Stimulated activated CD8-positive, alpha-beta memory T cell treated with anti-CD3 and anti-CD28 coated beads, Interleukin-12 subunit alpha, Interleukin-12 subunit beta, amount 100 ng/mL, for 1 hour (primary cell): ENCODE measurements at places on chromosomes 2 and 18.

DNA sequence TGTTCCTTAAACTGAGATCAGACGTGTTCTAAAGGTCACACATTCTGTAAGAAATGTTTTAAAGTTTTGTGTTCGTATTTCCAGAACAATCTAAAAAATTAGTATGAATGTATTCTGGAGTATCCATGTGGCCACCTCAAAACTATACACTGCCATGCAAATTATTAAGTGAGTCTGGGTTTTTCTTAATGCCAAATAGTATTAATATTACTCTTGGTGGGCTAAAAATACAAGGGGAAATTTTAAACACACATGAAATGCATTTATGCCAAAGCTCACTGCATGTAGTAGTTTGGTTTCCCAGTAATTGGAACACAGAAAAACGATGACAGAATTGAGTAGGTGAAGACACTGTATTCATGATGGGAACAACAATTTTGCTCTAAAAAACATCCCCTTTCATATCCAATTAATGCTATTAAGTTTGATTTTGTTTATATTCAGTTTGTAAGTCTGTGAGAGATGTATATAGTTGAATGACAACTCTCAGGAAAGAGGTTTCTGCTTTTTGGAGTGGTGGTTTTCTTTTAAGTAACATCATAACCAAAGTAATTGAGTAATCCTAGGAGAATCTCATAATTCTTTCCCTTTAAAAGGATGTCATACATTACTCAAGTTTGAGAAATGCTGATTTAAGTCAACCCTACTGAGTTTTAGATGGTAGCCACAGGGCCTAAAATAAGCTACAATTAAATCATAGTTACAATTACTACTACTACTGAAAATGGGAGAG lies 75.7 kb upstream of the CDCA7 start:
- DNase-seq = no peak

DNA sequence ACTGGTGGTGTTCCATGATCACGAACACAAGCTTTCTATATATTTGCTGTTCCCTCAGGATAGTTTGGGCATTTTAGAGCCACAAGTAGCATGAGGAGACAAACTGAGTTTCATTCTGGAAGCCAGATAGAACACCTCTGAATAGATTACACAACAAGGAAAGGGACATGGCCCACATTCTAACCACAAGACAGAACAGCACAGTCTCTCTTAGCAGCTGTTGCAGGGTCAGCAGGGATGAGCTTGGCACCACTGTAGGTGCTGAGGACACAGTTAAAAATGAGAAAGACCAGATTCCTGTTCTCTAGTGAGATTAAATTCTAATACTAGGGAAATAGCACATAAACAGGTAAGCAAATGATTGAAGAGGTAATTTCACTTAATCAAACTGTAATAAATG lies 235.3 kb downstream of the ZNF407 start:
- DNase-seq = no peak

DNA sequence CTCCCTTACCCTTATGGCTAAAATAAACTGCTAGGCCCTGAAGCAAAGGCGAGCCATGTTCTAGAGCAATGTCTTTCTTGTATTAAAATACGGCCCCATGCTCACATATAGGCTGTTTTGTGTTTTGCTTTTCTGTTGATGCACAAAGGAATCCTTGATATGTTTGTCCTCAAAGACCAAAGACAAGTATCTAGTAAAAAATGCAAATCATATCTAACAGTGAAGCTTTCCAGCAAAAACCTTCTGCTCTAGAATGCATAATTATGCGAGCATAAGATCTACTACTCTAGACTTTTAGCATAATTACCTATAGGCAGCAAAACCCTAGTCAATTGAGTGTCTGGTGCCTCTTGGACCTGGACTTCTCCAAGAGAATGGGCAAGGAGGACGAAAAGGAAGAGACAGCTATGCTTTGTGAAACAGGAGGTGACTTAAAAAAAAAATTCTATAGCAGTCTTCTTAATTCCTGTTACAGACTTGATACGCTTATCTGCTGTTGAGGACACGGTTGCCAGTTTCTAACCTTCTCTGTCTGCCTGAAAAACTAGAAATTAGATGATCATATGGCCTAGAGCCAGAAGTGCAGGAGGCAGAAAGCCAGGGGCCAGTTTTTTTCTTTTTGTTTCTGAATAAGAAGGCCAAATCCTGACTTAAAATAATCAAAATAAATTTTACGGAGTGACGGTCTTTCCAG lies 1.5 kb upstream of the AMMECR1L start:
- DNase-seq = no peak

DNA sequence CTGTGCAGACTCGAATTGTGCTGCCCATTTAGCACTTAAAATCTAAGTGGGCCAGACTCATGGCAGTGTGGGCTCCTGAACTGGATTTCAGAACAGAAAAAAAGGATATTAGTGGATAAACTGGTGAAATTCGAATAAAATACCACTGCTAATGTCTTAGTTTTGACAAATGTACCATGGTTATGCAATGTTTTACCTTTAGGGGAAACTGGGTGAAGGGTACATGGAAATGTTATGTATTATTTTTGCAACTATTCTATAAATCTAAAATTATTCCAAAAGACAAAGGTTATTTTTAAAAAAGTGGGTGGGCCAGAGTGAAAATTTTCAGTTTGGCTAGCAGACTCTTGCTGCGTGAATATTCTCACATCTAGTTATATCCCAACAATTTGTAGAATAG lies 260.6 kb upstream of the CCDC68 start:
- no peak for DNase-seq

- DNase-seq = no peak
These were observed 208.9 kb downstream of the MIB1 start for GRCh38 chr18:21949326-21950015.

GRCh38 chr2:141711627-141712026 lies 419.2 kb downstream of the LRP1B start:
- DNase-seq = no peak

GRCh38 chr2:203072371-203072770 lies 57.7 kb downstream of the NBEAL1 start:
- no peak for DNase-seq

GRCh38 chr2:70133127-70133452 lies 45.8 kb downstream of the PCBP1 start:
- DNase-seq = no peak

DNA sequence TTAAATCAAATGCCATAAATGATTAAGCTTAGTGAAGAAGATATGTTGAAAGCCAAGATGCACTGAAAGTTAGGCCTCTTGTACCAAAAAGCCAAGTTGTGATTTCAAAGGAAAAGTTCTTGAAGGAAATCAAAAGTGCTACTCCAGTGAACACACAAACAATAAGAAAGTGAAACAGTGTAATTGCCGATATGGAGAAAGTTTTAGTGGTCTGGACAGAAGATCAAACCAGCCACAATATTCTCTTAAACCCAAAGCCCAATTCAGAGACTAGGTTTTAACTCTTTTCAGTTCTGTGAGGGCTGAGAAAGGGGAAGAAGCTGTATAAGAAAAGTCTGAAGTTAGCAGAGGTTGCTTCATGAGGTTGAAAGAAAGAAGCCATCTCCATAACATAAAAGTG lies 101.8 kb upstream of the RPE start:
- DNase-seq = no peak

DNA sequence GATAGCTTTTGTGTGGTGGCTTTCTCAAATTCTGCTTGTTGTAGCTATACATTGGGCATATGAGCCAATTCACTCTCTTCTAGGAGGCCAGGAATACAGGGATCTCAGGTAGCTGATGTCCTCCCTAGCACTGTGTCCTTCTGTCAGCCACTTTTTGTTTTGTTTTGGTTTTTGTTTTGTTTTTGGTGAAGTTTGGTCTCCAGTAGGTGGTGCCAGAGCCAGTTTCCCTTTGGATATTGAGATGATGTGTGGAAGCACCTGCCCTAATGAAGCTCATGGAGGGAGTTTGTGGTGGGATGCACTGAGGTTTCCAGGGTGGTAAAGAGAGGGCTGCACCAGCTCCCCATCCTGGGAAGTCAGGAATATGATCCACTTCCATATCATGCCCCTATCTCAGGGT lies 100.5 kb upstream of the VWC2L start:
- DNase-seq = no peak

- no peak for DNase-seq
These were observed 9.0 kb upstream of the EFR3B start for GRCh38 chr2:25032901-25033300.

GRCh38 chr2:37357530-37357929 lies 13.1 kb downstream of the QPCT start:
- no peak for DNase-seq

DNA sequence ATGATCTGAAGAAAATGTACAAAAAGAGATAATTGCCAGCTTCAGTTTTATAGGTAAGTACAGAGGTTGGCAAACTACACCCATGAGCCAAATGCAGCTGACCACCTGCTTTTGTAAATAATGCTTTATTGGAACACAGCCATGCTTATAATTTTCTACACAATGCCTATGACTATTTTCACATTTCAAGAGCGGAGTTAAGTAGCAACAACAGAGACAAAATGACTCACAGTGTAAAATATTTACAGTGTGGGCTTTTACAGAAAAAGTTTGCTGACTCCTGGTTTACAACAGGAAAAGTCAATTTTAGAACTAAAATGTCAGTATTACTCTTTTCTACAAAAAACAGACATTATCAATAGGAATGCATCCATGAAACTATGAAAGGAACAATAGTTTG lies 26.0 kb downstream of the CWC22 start:
- DNase-seq = no peak

DNA sequence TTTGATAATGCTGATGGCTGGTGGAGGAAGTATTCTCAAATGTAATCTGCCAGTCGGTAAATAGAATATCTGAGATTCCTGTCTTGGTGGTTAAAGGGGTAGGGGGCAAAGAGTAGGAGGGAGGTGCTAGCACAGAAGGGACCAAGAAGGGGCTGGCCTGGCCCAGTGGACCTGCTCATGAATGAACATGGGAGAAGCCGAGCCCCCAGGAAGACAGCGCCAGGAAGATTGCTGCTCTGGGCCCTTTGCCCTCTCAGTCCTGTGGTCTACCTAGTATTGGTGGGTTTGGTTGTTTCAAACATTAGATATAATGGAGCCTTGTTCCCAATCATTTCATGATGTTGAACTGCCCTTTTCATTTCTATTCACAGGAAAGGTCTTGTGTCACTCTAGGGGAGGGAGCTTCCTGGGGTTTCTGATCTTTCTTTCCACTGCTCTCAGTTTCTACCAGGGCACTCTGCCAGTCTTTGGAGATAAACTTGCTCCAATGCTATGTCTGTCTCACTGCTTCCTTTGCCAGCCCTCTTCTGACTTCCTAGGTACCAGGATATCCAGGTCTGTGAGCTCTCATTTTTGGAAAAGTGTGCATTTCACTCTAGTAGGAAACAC lies 5.3 kb upstream of the MOCOS start:
- no peak for DNase-seq

DNA sequence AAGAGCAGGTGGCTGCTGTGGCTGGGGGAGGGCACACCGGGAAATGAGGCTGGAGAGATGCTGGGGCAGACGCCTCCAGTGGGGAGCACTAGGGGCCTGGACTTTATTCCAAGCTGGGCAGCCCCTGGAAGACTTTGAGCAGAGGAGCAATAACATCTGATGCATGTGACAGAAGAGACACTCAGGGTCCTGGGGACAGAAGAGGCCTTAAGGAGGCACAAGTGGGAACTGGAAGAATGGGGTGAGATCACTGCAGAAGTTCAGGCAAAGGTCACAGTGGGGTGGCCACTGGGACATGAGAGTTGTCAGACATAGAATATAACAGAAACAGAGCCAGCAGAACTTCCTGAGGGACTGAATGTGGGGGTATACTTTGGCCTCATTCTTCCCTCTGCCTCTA lies 24.0 kb downstream of the TGFA start:
- no peak for DNase-seq

DNA sequence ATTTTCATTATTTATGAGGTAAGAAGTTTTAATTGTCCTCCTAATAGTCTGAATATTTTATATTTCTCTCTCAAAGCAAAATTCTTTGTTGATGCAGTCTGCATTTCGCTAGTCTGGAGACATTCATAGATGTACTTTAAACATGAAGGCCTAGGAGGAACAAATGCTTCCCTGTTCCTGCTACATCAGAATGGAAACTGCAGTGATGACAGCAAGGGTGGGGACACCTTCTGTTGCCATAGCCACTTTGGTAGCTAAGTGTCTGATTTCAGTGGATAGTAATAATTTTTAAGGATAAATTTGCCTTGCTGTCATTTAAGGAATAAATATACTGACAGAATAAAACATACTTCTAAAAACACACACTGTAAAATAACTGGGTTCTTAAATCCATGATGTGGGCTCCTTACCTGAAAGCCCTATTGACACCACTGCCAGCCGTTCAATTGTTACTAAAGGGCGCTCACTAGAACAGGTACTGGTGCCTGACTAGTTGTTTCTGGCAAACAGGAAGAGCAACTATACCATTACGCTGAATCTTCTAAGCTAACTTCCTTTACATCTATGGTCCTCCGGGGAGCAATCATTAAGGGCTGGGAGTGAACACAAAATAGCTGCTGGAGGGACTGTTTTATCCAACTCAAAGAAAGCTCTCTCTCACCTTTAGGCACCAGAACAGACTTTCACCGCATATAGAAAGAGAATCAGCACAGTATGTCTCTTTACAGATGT lies 88.2 kb downstream of the TMEM131 start:
- no peak for DNase-seq

DNA sequence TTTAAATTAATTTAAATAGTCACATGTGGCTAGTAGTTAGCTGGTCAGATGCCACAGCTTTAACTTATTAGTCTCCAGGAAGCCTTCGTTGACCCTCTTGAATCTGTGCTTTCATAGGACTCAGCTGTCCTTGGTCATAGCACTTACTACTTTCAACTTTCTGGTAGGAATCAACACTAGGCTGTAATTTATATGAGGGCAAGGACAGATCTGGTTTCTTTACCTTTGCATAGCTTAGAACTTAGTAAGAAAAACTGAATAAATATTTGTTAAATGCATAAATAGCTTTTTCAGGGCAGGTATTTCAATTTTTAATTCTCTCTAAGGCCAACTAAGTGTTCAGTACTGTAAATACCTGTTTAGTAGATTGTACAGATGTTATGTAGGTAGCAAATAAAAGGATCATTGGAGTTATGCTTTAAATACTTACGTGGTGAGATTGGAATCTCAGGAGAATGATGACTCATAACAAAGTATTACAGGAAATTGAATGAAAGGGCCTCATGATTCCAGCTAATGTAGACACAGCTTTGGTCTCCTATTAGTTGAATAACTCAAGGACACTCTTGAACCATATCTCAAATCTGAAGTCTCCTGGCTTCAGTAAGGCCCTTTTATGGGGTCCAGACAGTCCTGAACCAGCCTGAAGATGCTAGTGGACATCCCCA lies 2.6 kb downstream of the CLIP4 start:
- DNase-seq = no peak

GRCh38 chr2:151053661-151053990 lies 208.0 kb downstream of the RBM43 start:
- DNase-seq = no peak

GRCh38 chr18:50695431-50696176 lies 124.2 kb downstream of the MRO start:
- no peak for DNase-seq

GRCh38 chr2:43212931-43213330 lies 13.5 kb downstream of the ZFP36L2 start:
- DNase-seq = no peak

- no peak for DNase-seq
These were observed 19.8 kb downstream of the STAT1 start for GRCh38 chr2:190994148-190994547.

GRCh38 chr2:18455236-18455862 lies 105.1 kb downstream of the RDH14 start:
- DNase-seq = no peak

- no peak for DNase-seq
These were observed 180.0 kb downstream of the GLI2 start for GRCh38 chr2:120915670-120916069.
